Islet precursor cell (in vitro differentiated cells): ENCODE measurements at places on chromosomes 11 and 22.
A peak's percentile ranks its signal among the peaks of the same experiment; 100 is the strongest.

- peak; percentile 48 for DNase-seq
Measured at GRCh38 chr22:36938028-36938425, 24.6 kb downstream of the CSF2RB start.

DNA sequence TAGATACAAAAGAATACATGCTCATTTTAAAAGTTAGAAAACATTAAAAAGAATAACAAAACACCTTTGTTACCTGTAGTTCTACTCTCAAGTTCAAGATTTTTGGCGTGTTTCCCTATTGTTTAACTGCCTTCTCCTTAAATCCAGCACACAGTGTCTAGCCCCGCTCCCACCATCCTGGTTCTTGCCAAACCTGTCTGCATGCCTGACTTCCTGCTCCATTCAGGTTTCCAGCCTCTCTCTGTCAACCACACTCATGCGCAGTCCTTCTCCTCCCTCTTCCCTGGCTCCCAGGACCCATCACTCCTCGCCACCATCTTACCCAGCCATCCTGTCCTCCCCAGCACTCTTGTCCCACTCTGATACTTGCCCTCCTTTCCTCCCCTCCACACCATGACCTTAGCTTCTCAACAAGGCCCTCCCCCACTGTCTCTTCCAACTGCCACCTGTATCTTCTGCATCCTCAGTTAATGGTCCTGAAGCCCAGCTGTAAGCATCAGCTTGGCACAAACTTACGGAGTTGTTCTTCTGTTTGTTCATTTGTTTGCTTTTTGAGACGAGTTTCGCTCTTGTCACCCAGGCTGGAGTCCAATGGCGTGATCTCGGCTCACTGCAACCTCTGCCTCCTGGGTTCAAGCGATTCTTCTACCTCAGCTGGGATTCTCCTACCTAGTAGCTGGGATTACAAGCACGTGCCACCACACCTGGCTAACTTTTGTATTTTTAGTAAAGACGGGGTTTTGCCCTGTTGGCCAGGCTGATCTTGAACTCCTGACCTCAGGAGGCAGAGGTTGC is 7.5 kb upstream of the MYH9 start:
- peak; percentile 73 for DNase-seq

DNA sequence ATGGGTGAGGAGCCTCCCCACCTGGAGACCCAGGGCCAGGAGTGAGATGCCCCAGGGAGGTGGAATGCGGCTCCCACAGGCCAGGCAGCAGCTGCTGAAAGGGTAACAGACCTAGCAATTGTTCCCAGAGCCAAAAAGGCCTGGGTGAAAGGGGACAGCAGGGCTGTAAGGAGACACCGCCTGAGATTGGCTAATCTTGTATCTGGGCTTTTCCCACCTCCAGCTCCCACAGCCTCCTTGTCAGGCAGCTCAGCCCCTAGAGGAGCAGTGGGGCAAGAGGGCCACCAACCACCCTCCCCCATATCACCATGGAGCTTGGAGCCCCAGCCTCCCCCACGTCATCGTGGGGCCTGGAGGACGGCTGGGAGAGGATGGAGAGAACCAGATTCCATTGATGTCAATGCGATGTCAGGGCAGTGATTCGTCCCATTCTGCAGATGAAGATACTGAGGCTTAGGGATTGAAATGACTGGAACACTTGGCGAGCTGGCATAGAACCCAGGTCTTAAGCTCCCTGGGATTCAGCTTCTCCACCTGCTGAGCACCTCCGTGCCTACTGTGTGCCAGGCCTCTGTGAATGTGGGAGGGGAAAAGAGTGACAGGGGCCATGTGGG is 2.9 kb upstream of the MGAT3 start:
- DNase-seq: peak; percentile 91

DNA sequence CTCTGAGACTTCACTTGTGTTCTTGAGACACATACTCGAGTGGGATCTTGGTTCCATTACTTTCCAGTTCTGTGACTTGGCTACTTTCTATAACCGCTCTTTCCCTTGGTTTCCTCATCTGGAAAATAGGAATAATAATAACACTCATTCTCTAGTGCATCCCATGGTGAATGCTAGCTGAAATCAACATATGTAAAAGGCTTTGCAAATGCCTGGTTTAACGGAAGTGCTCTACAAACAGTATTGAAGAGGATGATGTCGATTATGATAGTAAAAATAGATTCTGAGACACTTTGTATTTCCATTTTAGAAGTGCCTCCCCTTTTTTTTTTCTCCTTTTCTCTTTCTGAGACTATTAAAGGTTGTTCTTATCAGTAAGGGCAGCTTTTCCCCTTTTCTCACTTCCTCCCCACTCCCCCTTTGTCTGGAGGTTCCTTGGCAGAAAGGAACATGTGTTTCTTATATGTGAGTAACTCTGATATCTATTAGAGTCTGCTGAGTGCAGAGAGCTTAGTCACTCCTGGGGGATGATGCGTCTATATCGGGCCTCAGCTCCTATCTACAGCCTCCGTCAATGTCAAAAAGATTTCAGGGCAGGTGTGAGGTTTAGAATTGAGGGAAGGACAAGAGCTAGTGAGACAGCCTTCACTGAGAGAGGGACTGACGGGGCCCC is 489.3 kb downstream of the NTM start:
- DNase-seq: no peak

DNA sequence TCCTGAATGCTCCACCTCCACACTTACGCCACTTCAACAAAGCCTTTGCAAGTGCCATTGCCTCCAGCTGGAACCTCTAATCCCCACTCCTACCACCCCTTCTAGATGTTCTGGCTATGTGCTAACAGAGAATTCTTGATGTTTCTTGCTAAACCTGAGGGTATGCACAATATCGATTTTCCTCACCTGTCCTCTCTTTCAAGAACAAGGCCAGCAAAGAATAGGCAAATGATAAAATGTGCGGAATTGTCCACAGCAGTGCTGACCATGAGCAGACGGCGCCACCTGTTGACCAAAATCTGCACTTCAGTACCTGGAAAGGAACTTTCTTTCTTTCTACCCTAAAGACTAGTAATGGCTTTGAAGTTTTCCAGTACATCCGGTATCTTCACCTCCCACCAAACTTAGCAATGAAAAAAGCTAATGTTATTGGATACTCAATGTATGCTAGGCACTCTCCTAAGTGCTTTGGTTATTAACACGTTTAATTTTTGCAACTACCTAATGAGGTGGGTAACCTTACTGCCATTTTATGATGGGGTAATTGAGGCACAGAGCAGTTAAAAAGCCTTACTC is 3.4 kb downstream of the TIMM10 start:
- peak; percentile 82 for DNase-seq

DNA sequence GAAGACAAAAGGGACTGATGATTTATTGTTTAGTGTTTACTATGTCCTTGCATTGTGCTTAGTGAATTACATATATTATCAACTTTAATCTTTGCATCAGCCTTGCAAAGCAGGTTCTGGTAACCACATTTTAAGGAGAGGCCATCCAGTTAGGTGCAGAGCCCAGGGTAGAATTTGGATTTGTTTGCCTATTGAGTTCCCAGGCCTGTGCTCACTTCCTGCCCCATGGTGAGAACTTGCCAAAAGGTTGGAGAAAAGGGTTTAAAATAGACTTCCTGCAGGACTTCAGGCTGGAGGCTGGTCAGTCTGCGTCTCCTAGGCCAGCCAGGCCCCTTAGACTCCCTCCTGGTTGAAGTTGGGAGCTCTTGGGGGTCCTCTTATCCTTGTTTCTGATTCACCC is 72.1 kb downstream of the ATXN10 start:
- no peak for DNase-seq

DNA sequence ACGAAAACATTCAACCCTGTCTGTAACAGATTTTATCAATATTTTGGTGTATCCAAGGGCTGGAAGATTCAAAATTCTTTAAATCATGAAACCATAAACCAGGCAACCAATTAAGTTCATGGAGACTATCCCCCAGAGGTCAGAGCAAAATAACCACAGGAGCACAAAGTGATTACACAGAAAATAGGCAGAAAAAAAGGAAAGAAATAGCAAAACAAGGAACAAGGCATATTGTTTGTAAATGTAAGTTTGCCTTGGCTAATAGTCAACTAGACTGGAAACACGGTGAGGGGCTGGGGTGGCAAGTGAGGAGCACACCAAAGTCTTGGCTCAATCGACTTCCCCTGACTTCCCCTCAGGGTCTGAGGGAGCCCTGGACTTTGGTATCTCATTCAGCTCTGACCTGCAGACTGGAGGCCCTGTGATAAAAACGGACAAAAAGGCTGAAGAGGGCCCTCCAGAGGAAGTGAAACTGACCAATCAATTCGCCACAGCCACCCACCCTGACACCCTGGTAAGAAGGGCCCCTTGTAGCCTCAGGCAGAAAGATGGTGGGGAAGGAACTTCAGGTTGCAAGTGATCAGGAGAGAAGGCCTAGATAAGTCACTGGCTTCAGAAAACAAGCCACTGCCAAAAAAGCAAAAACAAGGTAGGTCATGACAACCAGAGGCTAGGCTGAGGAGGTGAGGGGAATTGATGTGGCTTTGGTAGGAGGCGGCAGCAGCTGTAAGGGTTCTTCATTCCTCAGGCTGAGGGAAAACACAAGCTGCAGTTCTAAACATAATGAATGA is 1.8 kb downstream of the SIK3 start:
- peak; percentile 82 for DNase-seq

- DNase-seq: peak; percentile 28
Measured at GRCh38 chr22:36764641-36765040, 11.3 kb downstream of the IFT27 start.

- peak; percentile 94 for DNase-seq
Measured at GRCh38 chr11:118911113-118911879, 14.4 kb downstream of the BCL9L start.

DNA sequence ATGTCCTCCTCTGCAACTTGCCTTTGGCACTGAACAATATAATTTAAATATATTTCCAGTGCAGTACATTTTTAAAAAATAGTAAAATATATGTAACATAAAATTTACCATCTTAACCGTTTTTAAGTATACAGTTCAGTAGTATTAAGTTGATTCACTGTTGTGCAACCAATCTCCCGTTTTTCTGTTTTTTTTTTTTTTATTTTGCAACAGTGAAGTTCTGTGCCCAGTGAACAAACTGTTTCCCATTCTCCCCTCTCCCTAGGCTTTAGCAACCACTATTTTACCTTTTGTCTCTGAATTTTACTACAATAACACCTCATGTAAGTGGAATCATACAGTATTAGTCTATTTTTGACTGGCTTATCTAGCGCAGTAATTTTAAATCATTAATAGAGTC is 13.8 kb downstream of the PRRG4 start:
- no peak for DNase-seq

GRCh38 chr11:15327786-15328231 is 213.1 kb downstream of the INSC start:
- DNase-seq: peak; percentile 88

DNA sequence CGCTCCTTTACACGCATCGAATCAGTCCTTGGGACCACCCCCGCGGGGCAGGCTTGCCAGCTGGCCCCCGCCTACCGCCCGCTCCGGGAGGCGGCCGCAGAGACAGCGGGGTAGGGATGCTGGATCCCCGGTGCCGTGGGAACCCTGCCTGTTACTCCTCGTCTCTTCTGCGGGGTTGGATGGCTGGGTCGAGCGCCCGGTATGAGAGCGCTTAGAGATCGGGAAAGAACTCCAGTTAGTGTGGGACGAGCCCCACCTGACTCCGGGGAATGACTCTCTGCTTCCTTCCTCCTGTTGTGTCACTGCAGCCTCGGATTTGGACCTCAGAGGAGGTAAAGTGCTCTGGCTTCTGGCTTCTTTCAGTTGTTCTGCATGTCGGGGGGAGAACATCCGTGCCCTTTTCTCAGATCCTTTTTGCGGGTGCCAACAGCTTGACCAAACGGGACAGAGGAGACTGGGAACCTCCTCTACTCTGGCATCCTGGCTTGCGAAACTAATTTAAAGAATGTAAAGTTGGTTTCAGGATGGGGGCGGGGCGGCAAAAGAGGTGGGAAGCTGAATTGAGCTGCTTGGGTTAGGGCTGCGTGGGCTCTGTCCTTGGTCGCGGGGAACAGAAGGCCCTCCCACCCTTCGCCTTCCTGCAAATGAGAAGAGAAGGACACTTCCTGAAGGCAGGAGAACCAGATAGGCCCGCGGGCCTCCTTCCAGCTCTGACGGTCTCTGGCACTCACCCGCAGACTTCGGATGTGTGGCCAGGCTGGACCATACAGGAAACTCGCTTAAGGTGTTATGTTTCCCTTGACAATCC is 938 bp downstream of the LAYN start:
- DNase-seq: peak; percentile 85

DNA sequence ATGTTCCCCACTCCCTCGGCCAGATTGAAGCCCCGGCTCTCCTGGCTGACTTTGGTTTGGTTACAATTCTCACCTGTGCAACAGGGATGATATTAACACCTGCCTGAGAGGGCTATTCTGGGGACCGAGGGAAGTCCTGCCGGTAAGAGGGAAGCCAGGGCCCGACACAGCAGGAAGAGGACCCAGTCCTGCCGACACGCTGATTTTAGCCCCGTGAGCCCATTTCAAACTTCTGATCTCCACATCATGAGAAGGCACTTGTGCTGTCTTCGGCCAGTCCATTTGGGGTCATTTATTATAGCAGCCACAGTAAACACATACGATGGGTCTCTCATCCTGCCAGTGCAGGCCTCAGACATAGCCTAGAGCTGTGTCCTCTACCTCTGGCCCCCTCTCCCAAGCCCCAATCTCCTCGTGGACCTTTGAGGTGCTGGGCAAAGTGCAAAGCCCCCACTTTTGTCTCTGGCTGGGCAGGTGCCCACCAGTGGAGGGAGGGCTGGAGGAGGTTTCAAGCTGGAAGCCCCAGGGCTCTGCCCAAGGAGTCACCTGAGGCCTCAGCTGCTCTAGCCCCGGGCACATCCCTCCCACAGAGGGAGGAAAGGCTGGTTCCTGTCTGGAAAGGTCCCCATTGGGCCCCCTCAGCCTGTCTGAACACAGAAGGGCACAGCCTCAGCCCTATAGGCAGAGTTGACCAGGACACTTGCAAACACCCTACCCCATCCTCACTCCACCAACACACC is 59.1 kb upstream of the FGF3 start:
- DNase-seq: peak; percentile 44

GRCh38 chr11:119422809-119423508 is at the start of gene THY1:
TSS of gene THY1 (minus strand) at chr11:119423172. CDS start at chr11:119420905, 2,267 bp downstream.
- peak; percentile 72 for DNase-seq

DNA sequence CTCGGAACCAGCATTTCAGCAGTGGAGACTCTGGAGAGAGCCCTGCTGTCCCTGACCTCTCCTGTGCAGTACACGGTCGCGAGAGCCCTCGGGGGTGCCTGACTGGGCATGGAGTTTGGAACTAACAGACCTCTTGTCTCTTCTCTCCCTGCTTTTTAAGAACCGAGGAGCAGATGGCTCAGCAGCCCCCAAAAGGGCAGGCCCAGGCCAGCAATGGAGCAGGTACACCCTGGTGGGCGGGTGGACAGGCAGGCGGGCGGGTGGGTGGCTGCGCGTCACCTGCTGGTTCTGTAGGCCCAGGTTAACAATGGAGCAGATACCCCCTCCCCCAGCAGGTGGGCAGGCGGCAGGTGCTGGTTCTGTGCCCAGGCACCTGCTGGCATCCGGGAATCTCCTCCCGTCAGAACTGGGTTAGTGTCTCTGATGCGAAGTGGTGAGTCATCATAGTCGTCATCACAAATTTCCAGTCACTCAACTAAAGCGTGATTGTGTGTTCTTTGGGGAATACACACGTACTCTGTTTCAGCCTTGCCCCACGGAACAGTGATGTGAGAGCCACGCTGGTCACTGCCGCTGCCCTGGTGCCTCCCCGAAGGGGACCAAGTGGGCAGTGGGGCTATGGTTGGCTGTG is 41.1 kb downstream of the GRAMD4 start:
- DNase-seq: no peak

- DNase-seq: no peak
Measured at GRCh38 chr11:105489446-105489845, 120.4 kb upstream of the GRIA4 start.
